ENCODE measurements at places on chromosomes 11 and 22.

GRCh38 chr11:31815711-31816467, 4.8 kb upstream of the PAX6 start:
- DNase-seq = no peak

DNA sequence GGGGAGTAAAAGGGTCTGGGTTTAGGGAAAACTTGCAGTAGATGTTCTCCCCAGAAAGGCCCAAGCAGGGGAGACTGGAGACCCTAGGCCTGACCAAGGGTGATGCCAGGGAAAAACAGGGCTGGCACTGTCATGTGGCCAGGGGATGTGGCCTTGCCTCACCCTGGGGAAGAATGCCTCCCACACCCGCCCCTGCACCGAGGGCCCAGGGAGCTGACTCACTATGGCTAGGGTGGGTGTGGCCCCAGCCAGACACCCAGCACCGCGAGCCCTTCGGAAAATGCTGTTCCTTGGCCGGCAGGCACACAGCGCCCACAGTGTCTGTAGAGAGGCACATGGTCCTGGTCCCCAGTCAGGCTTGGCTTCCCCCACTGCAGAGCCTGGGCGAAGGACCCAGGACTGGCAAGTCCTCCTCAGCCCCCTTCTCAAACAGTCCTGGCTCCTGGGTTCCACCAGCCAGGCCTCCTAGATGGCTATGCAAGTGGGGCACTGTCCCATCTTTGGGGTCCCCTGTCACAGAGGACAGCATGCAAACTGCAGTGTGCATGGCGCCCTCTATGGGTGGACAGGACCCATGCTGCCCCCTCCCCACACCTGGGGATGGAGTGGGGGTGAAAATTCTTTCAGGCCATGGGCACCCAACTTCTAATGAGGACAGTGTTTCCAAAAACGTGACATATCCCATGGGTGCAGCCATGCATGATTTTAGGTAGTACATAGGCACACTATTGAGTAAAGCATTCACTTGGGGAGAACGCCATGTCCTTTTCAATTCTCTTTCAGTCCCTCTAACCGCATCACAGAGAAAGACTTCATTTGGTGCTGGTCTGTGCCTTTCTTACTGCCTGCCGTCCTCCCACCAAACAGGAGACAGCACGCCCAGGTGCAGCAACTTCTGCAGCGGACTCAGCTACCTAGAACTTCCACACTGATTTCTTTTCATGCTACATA, 15.2 kb downstream of the TMPRSS5 start:
- no peak for DNase-seq

- no peak for DNase-seq
Observed at GRCh38 chr11:2363577-2364370, 13.3 kb upstream of the CD81 start.

DNA sequence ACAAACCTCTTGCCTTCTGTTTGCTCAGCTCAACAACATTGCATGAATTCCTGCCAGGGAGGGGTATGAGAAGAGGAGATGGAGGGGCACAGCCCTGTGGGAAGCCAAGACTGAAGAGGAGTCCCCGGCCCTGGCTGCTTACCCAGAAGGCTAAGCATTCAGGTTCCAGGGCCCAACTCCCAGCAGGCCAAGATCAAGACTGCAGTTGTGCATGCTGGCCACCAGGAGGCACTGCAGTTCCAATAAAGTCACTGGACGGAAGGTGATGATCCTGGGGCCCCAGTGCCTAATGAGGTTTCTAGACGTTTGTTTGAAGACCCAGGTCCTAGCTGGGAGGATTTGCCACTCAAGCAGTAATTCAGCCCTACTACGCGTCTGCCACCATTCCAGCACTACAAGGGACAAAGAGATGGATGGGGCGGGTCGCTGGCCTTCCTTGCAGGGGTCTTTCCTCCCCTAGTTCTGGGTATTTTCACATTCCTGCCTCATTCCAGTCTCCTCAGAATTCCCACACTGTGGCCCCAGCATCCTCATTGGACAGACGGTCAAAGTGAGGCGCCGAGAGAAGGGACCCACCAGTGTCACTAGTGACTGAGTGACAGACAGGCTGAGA, 23.6 kb downstream of the ALX4 start:
- no peak for DNase-seq

GRCh38 chr22:17486313-17486712, 77.0 kb upstream of the SLC25A18 start:
- DNase-seq = no peak

- peak; percentile 73 for DNase-seq
Observed at GRCh38 chr11:3841426-3842350, 929 bp upstream of the RHOG start.

DNA sequence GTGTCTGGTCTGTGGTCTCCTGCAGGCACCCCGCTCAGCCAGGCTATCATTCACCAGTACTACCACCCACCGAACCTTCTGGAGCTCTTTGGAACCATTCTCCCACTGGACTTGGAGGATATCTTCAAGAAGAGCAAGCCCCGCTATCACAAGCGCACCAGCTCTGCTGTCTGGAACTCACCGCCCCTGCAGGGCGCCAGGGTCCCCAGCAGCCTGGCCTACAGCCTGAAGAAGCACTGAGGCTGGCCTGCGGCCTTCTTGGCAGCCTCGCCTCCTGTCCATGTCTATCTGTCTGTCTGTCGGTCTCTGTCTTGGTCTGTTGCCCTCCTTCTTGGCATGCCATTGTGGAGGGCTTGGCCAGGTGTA, 27.9 kb downstream of the INCENP start:
- no peak for DNase-seq

- DNase-seq = no peak
Observed at GRCh38 chr11:116864531-116864930, 27.1 kb upstream of the APOA1 start.
